CD4-positive, alpha-beta T cell (primary cell): ENCODE measurements at places on chromosomes 16 and 17.

DNA sequence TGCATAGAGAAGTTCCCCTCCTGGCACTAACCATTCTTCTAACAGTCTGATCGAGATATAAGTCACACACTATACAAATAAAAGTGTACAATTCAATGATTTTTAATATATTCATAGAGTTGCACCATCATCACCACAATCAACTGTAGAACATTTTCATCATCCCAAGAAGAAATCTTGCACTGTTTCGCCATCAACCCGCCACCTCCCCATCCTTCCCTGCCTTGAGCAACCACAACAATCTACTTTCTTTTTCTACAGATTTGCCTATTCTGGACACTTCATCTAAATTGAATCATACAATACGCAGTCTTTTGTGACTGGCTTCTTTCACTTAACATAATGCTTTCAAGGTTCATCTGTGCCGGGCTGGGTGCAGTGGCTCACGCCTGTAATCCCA is 33.0 kb upstream of the GUCY2D start:
- DNase-seq, result no peak

DNA sequence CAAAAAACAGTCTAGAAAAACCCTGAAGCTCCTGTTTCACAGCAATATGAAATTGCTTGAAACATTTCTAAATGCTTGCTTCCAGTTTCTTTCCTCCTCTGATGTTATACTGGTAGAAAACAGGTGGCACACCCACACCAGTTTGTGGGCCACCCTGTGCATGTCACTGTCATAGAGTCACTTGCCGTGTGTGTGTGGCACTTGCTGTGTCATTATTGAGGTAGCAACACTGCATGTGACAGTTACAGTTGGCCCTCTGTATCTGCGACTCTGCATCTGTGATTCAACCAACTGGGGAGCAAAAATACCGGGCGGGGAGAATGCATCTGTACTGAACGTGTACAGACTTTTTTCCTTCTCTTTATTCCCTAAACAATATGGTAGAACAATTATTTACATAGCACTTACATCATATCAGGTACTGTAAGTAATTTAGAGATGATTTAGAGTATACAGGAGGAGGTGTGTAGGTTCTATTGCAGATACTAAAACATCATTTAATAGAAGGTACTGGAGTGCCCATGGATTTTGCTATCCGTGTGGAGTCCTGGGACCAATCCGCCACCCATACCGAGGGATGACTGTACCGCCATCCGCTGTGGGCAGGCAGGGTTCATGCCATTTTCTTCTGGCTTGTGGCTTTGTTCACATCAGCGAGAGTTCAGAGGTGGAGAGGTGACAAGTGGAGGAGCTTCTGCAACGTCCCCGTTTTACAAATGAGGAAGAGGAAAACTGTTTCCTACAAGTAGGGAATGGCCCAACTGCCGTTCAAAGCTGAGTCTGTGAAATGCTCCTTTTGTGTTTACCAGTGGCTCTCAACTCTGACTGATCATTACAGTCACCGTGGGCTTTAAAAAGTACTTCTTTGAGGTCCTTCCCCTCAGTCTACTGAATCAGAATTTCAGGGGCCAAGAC is 373.7 kb downstream of the SNX29 start:
- no peak for DNase-seq

- DNase-seq, result peak; percentile 63
Measured at GRCh38 chr16:11742093-11742535, 543 bp downstream of the TXNDC11 start.

DNA sequence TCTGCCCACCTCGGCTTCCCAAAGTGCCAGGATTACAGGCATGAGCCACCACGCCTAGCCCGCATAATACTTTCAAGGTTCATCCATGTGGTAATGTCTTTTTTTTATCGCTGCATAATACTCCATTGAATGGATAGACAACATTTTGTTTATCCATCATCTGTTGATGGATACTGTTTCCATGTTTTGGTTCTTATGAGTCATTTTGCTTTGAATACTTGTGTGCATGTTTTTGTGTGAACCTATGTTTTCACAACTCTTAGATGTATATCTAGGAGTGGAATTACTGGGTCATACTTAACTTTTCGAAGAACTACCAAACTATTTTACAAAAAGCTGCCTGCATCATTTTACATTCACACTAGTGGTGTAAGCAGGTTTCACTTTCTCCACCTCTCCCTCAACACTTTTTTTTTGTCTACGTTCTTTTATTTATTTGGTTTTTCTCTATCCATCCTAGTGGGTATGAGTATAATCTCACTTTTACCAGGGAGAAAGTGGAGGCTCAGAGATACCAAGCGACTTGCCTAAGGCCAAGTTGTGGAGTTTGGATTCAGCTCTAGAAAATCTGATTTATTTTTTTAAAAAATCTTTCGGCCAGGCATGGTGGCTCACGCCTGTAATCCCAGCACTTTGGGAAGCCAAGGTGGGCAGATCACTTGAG is 151.2 kb downstream of the CMIP start:
- no peak for DNase-seq

GRCh38 chr16:88602091-88602490 is 31.9 kb downstream of the ZC3H18 start:
- no peak for DNase-seq

DNA sequence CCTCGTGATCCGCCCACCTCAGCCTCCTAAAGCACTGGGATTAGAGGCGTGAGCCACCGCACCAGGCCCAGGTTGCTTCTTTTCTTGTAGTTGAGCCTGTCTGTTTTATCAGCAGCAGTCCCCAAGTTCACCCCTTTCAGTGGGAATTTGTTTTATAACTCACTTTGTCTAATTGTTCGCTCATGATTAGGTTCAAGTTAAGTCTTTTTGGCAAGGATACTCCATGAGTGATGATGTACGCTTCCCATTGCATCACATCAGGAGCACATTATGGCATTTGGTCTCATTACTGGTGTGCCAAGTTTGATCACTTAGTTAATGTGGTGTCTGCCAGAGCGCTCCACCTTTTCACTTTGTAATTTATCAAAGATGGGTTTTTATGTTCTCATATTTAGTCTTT is 14.4 kb upstream of the GJD3 start:
- DNase-seq, result no peak

DNA sequence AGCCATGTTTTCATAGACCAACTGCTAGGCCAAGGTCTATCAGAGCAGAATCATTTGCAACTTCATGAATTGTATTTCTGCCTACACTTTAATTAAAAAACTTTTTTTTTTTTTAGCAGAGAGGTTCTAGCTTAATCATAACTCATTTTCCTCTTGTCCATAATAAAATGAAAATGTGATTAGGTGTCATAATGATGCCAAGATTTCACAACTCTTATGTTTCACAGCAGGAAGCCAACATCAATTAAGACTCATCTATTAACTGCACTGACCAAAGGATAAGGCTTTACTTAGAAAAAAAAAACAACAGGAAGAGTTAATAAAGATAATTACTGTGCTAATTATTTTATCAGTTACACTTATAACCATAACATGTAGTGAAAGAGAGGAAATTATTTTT is 18.9 kb upstream of the RNF43 start:
- no peak for DNase-seq

DNA sequence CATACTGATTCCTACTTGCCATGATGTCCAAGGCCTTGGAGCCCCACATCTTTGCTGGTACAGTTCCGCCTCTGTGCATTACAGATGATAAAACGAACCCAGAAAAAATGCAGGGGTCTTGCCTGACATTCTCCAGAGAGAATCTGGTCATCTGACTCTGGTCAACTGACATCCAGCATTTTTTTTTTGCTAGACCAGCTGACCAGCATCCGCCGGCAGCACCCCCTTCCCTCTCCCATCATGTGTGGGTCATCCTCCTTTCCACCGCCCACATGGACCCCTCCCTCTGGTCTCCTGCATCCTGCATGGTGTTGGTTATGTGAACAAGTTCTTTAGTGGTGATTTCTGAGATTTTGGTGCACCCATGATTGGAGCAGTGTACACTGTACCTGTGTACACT is 47.1 kb downstream of the CDH1 start:
- DNase-seq, result no peak

DNA sequence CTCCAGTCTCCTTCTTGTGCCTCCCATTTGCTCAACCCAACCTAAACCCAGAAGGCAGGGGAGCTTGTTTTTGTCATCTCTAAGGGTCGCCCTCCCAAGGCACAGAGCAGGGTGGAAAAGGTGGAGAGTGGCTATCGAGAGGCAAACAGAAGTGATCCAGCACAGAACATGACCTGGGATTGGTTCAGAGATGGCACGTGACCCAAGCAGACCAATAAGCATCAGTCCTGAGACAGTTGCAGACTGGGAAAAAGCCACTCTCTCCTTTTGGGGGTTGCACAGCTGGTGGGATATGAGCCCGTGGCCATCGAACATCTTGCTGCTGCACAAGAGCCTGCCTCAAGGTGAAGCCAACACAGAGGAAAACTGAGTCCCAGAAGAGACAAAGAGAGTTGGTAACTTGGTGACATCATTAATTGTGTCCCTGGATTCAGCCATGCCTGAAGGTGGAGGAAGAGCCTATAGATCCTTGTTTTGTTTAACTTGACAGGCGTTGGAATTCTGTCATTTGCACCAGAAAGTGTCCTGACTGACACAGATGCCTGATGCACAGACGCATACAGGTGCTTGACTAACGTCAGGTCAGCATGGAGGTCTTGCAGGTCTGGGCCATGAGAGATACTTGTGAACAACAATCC is 28.2 kb upstream of the CSNK2A2 start:
- no peak for DNase-seq

DNA sequence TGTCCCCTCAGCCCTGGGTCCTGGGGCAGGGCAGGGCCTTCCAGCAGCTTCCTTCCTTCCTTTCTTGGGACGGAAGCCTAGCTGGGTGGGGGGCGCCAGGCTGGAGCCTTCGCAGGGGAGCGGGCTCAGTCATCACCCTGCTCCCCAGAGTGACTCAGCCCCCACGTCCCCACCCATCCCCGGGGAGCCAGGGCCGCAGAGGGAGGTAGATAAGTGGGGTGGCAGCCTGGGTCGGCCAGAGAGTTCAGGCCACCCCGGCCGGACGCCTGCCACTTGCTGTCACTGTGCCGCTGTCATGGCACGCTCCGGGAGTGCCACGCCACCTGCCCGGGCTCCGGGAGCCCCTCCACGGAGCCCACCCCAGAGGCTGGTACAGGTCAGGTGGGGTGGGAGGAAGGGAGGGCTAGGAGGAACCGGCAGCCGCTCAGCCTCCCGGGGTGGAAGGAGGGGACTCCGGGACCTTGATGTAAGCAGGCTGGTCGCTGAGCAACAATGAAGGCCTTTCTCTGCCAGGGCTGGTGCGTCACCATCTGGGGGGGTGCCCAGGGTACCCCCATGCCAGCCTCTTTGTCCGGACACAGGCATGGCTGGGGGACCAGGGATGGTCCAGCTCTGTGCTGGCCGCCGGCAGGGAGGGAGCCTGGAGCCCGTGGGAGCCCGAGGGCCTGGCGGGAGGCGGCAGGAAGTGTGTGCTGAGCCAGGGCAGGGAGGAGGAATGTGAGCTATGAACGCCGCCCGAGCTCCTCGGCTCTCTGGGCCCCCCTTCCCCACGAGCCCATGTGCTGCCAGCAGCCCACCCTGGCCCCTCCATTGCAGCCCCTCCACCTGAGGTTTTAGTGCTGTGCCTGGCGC is 6.6 kb downstream of the NHERF2 start:
- DNase-seq, result no peak

DNA sequence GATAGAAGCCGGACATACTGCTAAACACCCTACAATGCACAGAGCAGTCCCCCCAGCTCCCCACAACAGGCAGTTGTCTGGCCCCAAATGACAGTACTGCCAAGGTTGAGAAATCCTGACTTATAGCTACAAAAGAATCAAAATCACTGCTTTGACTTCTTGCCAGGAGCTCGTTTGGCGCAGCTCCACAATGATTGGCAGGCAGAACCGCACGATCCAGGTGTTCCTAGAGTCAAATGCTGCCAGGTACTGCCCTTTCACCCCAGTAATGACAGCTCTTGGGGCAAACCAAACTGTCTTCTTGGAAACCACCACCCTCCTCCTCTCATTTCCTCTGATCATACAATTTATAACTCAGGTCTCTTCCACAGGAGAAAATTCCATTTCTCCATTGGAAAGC is 2.2 kb upstream of the TMC5 start:
- no peak for DNase-seq

DNA sequence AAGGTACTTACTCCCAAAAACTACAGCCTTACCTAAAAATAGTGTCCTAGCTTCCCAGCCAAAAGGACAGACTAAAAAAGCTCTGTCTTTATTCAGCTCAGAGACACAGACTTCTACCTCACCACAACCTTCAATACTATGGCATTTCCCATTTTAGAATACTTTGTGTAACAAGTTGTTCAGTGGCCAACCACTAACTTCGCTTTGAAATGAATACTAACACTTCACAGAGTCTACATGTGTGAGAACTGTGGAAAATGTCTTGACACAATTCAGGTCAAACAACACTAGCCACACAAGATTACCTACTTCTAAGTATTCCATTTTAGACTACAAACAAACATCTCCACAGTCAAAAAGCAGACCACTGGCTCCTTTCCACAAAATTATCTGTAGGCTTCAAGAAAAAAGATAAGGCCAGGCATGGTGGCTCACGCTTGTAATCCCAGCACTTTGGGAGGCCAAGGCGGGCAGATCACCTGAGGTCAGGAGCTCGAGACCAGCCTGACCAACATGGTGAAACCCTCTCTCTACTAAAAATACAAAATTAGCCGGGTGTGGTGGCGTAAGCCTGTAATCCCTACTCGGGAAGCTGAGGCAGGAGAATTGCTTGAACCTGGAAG is 3.2 kb downstream of the HELZ start:
- DNase-seq, result no peak

- DNase-seq, result no peak
Measured at GRCh38 chr16:87809150-87809902, 43.5 kb upstream of the KLHDC4 start.

- no peak for DNase-seq
Measured at GRCh38 chr16:31090540-31090939, 1.8 kb upstream of the PRSS53 start.

DNA sequence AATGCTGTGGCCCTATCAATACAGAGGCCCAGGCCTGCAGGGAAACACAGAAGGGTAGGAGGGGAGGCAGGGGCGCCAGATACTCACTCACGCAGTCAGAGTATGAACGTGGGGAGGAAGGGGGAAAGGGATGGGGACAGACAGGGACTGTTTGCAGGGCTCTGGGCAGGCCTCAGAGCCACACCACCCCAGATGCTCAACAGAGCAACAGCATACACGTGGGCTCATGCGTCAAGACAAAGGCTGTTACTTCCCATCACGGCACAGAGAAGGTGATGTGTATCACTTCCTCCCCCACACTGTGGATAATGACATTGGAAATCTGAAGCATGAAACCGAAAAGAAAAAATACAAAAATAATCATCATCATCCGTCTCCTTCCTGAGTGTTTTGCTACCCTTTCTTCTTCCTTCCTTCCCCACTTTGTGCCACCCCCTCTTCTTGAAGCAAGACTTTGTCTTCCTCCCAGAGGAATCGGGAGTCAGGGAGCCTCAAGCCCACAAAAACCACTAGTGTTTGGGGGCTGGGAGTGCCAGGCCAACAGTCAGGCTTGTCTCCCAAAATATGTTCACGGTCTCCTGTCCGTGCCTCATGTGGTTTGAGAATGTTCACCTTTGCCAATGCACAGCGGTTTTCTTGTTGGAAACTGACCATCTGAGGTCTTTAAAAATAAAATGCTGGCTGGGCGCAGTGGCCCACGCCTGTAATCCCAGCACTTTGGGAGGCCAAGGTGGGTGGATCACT is 20.1 kb downstream of the SLC39A11 start:
- no peak for DNase-seq
